ENCODE measurements at places on chromosomes 5 and 9. TPM values are rescaled to one million over a fixed set of nuclear protein-coding genes. Genes with fewer than 3 reads are reported as not detected.

- DNase-seq = no peak
Measured at GRCh38 chr5:113495422-113495841, 7.2 kb upstream of the MCC start.

- DNase-seq = no peak
Measured at GRCh38 chr9:87613265-87614111, 112.4 kb upstream of the CTSL start.

GRCh38 chr9:6272229-6272598 is 56.0 kb upstream of the TPD52L3 start:
- no peak for DNase-seq

GRCh38 chr5:137954131-137954879 is 65.0 kb downstream of the PKD2L2 start:
- no peak for DNase-seq

DNA sequence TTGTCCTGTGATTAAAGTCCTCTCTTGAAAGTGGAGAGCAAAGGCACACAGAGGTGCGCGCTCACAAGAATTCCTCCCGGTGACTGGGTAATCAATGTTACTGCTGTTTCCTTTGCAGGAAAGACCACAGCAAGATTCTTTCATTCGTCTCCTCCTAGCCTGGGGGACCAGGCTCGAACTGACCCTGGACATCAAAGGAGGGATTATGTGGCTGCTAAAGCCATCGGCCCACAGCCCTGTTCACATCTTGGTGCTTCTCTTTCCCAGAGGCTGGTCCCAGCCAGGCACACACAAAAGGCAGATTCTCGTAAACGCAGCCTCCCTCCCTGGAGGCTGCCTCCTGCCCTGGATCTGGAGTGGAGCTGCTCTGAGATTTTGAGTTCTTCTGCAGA is 230.9 kb downstream of the FANCC start:
- DNase-seq = no peak

GRCh38 chr5:978693-979092 is 29.9 kb upstream of the NKD2 start:
- DNase-seq = no peak

DNA sequence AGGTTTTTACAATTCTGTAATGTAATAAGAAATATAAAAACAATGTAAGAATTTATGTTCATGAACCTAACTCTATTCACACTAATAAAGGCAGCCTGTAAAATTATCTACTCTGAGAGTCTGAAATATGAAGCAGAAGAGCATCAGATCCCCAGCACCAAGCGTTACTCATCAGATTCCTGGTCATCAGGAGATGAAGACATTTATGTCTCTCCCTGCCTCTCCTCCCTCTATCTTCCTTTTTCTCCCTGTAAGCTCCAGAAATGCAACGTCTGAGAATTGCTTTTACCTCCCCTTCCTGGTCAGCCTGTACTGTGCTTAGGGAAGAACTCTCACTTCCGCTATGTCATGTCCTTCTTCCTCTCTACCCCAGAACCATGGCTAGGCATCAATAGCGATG is 114.4 kb upstream of the SLIT3 start:
- DNase-seq = no peak

DNA sequence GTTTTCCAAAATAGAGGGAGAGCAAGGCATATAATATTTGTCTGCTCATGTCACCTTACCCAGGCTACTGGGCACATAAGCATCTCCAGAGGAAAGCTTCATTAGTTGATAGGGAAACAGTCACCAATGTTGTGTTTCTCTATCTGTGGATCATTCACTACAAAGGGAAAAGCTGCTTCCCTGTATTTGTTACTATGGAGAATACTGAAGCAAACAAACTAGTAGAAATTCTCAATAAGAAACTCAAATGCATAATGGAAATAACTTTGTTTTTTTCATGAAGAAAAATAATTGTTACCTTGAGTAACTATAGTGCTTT is 138.2 kb downstream of the PCSK1 start:
- DNase-seq = no peak

DNA sequence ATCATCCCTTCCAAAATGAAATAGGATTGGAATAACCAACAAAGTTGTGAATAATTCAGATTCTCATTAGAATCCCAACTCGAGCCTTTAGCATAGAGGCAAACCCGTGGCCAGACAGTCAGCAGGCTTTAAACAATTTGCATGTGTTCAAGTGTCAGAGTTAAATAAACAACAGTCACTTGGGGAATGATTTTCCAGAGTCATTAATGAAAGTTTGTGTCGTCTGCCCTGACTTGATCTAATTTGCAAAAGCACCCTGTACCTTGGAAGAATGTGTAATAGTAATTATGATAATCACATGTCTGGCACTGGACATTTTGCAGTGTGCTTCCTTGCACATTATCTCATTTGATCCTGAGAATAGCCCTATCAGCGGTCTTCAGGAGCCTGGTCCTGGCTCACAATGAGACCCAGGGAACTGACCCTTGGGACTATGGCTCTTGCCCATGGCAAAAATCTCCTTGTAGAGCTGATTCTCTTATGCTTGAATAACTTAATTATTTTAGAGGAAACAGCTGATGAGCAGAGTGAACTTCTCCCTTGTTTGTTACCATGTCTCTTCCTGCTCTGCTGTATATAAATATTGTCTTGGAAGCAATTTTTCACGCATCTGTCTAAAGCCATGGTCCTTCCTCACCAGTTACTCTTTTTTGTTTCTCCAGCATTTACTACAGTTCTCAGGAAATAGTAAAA is 272.7 kb downstream of the NR3C1 start:
- DNase-seq = no peak

- no peak for DNase-seq
Measured at GRCh38 chr9:486156-486555, 271.5 kb downstream of the DOCK8 start.

The PCDHA1 gene
- not detected for total RNA-seq

The S100Z gene
- total RNA-seq = not detected

The CACFD1 gene
- total RNA-seq = 56.8 TPM

The OR1J2 gene
- total RNA-seq = not detected

The CTSV gene
- total RNA-seq = 4.8 TPM
